ENCODE measurements at places on chromosomes 2 and 18.
A peak's percentile ranks its signal among the peaks of the same experiment; 100 is the strongest.

- peak; percentile 96 for DNase-seq
These were observed at the start of gene ZNF397 for GRCh38 chr18:35240664-35241447. TSS of gene ZNF397 (plus strand) at chr18:35241034. CDS start at chr18:35242471, 1,437 bp downstream.

DNA sequence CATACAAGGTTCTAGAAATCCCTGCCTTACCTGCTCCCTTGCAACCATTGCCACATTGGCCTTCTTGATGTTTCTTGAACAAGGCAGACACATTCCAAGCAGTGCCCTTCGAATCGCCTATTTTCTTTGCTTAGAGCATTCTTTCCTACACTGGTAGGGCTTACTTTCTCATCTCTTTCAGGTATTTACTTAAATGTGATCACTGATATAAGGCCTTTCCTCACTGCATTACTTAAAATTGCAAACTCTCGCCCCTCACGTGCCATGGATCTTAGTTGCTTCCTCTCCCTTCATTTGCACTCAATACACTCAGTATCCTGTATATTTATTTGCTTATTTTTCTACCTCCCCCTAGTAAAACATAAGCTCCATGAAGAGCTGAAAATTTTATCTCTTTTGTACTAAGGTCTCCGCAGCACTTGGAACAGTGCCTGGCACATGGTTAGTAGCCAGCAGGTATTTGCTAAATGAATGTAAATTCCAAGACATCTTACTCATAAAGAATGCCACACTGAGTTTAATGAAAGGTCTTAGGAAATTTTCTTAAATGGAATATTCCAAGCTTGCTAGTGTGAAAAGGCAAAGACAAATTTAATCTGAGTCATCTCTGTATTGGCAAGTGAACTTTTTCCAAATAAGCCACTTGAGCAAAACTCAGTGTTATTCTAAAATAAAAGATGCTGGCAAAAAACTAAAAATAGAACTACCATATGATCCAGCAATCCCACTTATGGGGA, 42.4 kb upstream of the FIGN start:
- DNase-seq = no peak

GRCh38 chr2:9089831-9090230, 86.3 kb upstream of the MBOAT2 start:
- DNase-seq = no peak

DNA sequence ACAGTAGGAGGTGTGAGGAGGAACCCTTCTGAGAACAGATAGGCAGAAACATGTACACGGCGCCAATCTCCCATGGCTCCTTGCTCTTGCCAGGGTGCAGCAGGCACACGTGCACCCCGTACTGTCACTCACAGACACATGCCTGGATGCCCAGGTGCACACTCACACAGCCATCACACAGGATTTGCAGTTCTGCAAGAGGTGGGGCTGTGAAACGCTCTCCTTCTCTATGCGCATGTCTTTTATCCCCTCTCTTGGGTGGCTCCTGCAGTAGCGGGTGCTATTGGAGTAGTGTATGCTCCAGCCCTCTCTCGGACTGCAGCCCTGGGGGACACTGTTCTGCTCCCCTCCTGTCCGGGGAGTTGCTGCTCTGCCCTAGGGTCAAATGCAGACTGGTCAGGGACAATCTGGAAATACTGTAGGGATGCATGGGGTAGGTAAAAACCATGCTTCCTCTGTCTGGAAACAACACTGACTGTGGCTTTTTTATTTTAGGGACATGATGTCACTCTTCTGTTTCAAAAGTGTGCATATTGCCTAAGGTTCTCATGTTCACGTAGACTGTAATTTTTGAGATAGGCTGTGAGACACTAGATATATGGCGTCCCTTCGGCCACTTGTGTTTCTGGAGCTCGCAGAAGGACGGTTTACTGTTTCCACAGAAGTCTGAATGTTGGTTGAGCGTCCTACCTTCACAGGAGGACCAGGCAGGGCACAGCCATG, 118.5 kb downstream of the PRKCE start:
- no peak for DNase-seq

DNA sequence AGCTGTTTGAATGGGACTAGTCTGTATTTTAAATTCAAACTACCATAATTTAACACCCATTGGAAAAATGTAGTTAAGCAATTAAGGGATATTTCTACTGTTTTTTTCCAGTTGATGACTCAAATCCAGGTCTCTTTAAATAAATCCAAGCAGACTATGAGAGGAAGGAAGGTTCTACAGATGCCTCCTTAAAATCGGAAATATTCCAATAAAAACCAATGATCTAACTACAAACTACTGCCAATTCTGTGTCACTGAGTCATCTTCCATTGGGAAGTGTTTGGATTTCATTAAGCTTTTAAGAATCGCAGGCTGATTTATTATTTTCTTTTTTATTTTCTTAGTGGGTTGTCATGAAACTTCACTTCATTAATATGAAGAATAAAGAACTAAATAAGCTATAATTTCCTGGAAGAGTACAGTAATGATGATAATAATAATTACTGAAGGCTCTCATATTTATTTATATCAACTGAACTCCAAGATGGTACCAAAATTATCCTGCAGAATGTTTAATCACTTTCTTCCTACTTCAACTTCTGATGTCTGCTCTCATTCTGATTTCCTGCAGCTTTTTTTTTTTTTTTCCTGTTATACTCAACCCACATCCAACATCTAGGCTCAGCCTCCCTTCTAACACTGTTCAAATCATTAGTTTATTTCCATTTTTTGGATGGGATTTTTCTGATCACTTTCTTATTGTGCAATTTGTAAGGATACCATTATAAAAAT, 166.3 kb upstream of the FN1 start:
- DNase-seq = no peak

GRCh38 chr2:37583402-37583801, 88.0 kb downstream of the CDC42EP3 start:
- DNase-seq = no peak

GRCh38 chr18:22827216-22827615, 105.9 kb upstream of the RBBP8 start:
- DNase-seq = no peak

GRCh38 chr2:60976875-60977561, 40.5 kb upstream of the PEX13 start:
- DNase-seq = no peak

GRCh38 chr2:28391564-28392296, 928 bp upstream of the FOSL2 start:
- peak; percentile 71 for DNase-seq

GRCh38 chr18:24786027-24786426, 325.6 kb downstream of the HRH4 start:
- no peak for DNase-seq

DNA sequence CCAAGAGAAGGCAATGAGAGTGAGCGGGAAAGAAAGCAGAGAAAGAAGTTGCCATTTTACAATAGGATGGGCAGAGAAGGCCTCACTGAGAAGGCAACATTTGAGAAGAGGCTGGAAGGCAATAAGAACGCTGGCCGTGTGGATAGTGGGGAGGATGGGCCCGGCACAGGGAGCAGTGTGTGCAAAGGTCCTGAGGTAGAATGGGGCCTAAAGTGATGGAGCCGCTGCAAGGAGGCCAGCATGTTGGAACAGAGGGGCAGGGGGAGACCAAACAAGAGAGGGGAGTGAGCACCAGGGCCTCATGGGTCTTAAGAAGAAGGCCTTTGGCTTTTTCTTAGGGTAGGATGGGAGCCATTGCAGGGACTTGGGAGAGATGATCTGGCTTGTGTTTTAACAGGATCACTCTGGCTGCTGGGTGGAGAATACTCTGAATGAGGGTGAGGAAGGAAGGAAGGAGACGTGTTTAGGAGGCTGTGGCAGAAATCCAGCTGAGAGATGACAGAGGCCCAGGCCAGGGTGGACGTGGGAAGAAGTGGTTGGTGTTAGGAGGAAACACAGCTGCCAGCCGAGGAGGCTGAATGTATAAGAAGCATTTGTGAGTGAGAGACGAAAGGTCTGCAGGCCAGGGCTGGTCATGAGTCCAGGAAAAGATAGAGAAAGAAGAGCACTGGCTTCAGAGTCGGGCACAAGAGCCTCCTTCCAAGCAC, 159.8 kb downstream of the KLHL29 start:
- no peak for DNase-seq

- DNase-seq = no peak
These were observed 122.7 kb upstream of the ZFP36L2 start for GRCh38 chr2:43348908-43349661.

DNA sequence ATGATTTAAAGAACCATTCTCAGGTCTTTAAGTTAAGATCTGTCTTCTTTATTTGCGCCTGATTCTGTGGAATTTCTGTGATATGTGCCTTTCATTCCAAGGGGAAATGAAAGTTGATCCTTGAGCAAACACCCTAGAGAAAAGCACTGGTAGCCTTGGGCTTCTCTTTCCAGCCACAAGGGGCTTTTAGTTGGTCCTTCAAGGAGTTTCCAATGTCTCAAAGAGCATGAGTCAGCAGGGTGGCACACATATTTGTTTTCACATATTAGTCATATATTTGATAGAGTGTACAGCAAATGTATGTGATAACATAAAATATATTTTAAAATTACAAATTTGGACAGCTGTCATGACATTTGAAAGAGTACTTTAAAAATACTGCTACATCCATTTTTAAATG, 339.5 kb downstream of the TXNL1 start:
- DNase-seq = no peak

GRCh38 chr2:9205963-9206948, at the start of gene ASAP2:
TSS of gene ASAP2 (plus strand) at chr2:9206812. CDS start at chr2:9207105, 293 bp downstream.
- DNase-seq = peak; percentile 20

- DNase-seq = no peak
These were observed 786.6 kb upstream of the CDH2 start for GRCh38 chr18:28963481-28963880.

DNA sequence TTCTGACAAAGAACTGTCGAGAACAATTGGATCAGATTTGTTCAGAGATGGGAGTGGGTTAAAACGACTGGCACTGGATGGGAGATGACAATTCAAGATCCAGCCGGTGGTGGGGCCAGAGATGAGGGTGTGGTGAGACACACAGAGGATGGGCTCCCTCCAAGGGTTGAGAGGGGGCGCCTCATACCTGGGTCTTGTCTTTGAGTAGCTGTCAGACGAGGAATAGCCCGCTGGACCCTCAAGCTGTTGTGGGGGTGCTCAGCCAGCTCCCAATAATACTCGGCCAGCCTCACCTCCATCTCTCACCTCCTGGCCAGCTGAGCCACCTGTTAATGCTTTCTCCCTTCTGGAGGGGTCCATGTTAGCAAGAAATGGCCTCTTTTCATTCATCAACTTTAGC, 14.0 kb downstream of the INPP5D start:
- DNase-seq = no peak

DNA sequence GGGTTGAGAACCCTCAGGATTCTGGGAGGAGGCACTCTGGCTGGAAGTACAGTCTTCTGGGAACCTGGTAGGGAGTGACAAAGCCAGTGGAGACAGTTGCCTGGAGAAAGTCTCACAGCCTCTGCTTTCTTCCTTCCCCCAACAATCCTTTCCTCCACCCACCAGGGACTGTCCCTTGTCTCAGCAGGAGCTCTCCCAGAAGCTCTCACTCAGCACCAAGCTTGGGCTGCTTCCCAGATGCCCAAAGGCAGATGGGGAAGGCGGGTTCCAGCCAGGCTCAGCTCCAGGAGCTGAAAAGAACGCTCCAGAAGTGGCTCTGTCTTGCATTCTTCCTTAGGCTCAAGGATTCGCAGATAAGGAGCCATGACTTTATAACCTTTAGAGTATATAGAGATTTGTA, 7.6 kb upstream of the NAGK start:
- no peak for DNase-seq

GRCh38 chr2:79437433-79438267, 75.2 kb upstream of the CTNNA2 start:
- DNase-seq = no peak

GRCh38 chr2:150339951-150340350, 147.5 kb downstream of the RND3 start:
- DNase-seq = no peak

DNA sequence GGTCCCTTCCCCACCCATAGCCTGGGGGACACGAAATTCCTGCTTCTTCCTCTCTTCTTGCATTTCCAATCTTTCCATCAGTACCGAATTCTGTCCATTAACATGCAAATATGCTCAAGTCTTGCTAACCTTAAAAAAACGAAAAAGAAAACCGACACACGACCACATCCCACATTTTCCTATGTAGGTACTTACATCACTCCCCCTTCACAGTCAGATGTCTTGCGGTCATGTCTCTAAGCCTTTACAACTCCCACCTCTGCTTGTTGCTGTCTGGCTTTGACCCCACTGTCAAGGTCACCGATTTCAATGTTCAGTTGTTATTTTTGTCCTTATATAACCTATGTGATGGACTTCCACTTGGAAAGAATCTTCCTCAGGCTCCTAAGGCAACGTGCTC, 219.4 kb downstream of the NAPG start:
- no peak for DNase-seq

DNA sequence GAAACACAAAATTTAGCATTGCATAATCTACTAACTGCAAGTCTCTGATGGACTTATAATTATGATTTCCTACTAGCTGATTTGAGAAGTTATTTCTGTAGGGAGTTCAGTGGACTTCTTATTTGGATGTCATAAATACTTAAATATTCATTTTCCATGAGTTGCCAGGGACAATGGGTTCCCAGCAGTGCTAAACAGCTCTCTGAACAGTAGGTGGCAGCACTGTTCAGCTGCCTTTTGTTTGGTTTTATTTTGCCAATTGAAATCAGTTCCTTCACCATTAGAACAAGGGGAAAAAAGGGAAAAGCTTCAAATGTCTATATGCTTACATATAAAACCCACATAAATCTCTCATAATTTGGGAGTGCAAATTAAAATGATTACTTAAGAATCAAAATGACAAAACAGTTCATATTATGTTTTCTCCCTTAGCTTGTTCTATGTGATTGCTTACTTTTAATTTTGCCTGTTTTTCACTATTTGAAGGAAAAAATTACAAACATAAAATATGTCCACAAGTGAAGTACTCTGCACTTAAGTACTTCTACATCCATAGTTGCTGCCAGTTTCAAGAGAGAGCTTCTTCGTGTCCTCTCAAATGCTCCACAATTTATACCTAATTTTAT, 898.9 kb downstream of the CPS1 start:
- peak; percentile 10 for DNase-seq

DNA sequence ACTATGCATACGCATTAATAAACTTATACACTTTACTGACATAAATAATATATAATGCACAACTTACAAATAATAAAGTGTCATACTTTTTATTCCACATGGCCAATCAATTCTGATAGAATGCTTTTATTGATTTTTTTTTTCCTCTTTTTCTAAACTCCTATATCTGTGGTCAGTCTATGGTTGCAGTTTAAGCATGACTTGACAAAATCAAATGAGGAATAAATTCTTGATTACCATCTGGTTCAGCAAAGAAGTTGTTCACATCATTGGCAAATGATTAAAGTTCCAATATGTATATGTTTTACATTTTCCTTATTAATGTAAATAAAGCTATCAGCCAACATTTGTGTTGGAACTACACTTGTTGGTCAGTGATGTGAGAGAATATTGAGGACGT, 83.5 kb downstream of the EML6 start:
- no peak for DNase-seq
